ENCODE measurements at places on chromosomes 2 and 18.

DNA sequence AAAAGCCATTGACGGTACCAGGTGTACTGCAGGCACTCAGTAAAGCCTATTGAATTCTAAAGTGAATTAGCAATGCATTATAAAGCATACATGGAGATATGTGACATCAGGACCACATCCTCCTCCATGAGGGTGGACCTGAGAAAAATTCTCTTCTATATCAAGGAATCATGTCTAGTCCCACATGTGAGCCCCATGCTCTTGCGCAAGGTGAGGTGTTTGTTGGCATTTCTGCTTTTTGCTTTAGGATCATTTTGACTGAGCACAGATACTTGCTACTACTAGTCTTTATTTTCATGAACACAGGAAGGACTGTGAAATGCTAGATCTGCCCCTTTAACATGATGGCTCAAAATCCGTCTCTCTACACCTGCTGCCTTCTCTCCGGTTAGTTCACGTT is 183.9 kb downstream of the CD226 start:
- DNase-seq = no peak

DNA sequence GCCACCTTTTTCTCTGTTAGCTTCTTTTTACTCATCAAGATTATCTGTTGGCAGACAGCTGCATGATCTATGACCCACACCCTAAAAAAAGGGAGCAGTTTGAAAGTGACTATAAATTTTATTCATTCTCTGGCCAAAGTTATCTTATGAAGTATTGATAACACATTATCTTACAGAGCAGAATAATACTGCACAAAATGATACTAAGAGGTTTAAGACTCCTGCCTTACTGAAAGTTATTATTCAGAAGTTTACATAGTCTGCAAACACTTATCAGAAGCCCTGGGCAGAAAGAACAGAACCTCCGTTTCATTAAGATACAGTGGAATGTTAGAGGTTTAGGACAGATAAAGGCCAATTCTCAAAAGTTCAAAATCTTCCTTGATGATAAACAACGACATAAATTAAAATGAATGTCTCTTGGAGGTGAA is 78.2 kb downstream of the ZEB2 start:
- DNase-seq = no peak

DNA sequence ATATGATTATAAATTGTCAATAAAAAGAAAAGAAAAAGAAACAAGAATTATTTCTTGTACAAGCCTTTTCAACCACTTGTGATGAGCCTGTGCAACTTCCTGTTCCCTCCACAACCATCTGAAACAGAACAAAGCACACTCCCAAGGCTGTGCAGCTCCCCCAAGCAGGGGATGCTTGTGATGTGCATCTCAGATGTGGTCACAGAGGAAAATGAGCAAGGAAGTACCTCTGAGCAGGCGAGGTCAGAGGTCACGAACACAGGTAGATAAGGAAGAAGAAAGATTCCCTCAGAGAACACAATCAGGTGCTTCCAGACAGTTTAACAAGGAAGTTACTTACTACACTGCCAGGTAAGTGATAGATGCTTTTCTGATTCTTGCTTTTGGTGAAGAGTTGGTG is 274.8 kb upstream of the SLC39A10 start:
- peak; percentile 8 for DNase-seq

DNA sequence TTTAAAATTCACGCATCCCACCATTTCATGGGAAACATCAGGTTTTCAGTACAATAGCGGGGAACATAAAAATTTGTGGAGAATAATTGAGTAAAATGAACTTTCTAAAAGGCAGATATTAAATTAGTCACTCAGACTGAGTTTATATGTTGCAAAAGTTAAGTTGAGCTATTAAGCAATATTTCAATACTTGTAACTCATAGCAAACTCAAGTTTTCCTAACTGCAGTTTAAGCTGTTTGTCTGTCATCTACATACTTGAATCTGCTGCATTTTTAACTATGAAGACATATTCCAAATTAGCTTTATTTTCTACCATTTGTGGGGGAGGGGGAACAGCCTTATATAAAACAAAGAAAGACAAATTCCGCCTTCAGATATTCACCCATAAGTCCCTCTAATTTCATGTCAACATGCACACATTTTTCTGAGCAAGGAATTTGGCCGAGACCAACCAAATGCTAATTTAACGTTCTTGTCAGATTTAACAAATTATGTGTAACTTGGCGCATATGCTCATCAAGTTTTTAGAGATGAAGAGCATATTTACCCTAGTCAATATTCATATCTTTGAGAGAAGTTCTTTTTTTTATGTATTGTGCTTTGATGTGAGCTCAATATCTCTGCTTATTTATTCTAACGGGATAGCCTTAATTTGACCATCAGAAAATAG is 462.9 kb downstream of the TXNL1 start:
- DNase-seq = no peak

- DNase-seq = no peak
These were observed 157.7 kb downstream of the TMX3 start for GRCh38 chr18:68557183-68557582.

GRCh38 chr2:105320651-105321215 is 8.8 kb downstream of the TGFBRAP1 start:
- no peak for DNase-seq

Data from B cell (primary cell).